CD4-positive, alpha-beta T cell (primary cell): ENCODE measurements at places on chromosomes 4 and X.

DNA sequence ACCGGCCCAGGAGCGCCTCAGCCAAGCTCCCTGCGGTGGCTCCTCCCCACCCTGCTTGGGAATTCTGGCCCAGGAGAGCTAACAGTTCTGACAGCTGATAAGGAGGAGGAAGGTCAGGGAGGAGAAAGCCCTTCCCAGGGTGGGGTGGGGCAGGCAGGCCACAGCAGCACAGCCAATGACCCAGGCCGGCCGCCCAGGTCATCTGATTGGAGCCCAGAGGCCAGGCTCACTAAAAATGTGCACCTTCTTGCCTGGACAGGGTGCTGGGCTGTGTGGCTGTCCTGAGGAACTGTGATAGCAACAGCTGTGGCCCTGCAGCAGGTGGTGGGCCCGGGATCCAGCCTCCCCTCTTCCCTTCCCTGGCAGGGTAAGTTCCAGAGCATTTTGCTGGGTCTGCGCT is 17.2 kb upstream of the SH3TC1 start:
- no peak for DNase-seq

- no peak for DNase-seq
Observed at GRCh38 chr4:44984083-44984482, 257.7 kb upstream of the GNPDA2 start.

GRCh38 chr4:10212400-10212799 is 95.8 kb upstream of the WDR1 start:
- DNase-seq, result no peak

DNA sequence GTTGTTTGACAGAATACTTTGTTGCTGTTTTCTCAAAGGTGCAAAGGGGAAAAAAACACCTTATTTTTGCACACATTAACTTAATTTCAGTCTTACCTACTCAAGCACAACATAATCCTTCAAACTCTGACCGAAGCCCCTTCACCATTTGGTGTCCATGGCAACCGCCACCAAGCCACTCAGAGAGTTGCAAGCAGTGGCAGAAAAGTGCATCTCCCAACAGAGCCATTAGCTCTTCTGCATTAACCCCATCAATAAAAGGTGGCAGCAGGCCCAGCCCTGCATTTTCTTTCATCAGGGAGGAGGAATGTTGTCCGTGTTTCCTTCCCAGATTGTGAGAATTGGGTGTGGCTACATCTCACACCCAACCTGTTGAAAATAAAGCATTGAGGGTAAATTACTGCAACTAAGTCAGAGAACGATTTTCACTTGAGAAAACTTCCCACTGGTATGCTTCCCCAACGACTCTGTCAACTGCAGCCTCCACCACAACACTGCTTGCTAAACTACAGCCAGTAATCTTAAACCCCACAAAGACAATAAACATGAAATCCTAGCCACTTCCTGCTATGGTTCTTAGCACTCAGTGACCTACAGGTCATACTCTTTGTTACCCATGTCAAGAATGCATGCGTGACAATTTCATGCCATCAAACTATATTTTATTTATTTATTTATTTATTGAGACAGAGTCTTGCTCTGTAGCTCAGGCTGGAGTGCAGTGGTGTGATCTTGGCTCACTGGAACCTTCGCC is 154.0 kb downstream of the GRIA3 start:
- DNase-seq, result no peak

DNA sequence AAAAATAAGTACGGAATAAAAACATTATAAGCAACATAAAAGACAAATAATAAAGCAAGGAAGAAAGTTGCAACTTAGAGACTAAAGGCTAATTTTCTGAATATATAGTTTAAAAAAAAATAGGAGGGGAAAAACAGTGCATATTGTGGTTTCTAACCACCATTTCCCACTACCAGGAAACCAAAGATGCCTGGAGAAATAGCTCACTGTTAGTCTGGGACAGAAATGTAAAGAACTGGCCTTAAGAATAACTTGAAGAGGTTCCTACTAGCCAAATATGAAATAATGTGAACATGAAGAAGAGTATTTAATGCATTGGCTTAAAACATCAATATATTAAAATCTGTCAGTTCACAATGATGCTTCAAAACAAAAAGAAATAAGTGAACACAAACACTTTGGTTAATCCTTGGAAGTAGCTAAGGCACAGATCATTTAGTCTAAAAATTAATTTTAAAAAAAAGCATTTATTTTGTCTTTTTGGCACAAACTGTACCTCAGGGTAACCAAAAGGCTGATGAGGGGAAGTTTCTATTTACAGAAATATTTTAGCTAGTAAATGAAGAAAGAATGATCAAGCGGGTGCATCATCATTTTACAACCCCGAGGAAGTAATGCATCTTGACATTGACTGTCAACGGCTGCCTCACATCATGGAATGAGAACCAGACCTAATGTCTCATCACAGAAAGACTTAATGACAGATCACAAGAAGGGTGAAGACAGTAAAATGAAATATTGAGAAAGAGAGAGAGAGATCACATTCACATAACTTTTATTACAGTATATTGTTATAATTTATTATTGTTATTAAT is 297.2 kb upstream of the LDB2 start:
- no peak for DNase-seq

- no peak for DNase-seq
Observed at GRCh38 chr4:58502839-58503238, 1392.7 kb upstream of the IGFBP7 start.

- DNase-seq, result no peak
Observed at GRCh38 chr4:6422866-6423265, 49.5 kb downstream of the PPP2R2C start.

- DNase-seq, result no peak
Observed at GRCh38 chr4:122643257-122643656, 22.4 kb upstream of the IL21 start.

GRCh38 chr4:38503689-38504395 is 160.2 kb upstream of the KLF3 start:
- no peak for DNase-seq

DNA sequence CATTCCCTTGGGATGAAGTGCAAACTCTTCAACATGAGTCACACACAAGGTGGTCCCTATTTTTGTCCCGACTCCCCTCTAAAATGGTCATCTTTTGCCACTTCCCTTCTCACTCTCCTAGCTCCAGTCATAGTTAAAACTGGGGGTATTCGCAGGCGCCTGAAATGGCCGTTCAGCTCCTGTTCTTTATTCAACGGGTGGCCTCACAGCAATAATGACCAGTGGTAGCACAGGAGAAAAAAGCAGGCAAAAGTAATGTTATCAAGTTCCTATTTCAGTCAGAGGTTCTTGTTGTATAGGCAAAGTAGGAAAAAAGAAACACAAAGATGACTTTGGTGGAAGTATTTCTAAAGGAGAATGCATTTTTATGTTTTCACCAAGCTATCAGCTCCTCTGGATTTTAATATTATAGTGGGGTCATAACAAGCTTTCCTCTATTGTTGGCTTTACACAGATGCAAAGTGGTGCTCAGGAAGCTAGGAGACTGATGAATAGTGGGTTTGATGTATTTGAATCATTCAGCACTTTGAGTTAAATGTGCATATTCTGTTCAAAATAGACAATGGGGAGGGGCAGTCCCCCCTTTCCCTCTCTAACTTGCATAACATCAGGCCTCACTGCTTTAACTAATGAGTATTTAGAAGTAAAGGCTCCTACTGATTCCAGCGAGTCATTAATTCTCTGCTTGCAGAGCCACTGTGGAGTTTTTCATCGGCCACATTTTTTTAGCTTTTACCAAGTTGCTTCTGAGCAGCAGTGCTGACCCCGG is 171.2 kb upstream of the NDP start:
- no peak for DNase-seq

DNA sequence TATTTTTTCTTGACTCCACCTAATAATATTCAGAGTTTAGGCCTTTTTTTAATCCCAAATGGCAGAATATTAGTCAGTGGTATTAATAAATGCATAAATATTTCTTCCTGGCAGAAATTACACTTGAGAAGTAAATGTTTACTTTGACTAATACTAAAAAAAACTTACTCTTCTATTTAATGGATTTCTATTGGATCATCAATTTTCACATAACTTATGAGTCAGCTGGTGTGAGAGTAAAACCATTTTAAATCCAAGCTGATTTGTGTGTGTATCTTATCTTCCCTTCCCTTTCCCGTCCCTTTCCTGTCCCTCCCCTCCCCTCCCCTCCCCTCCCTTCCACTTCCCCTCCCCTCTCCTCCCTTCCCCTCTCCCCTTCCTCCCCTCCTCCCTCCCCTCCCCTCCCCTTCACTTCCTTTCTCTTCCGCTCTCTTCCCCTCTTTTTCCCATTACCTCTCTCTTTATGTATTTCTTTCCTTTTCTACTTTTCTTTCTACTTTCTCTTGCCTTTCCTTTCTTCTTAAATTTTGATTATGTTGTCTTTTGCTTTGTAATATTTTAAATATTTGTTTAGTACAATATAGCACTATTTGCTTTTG is 630.1 kb upstream of the EPHA5 start:
- no peak for DNase-seq

- no peak for DNase-seq
Observed at GRCh38 chrX:72095370-72095769, 36.3 kb downstream of the RTL5 start.
